ENCODE measurements at places on chromosomes 6 and 20.

DNA sequence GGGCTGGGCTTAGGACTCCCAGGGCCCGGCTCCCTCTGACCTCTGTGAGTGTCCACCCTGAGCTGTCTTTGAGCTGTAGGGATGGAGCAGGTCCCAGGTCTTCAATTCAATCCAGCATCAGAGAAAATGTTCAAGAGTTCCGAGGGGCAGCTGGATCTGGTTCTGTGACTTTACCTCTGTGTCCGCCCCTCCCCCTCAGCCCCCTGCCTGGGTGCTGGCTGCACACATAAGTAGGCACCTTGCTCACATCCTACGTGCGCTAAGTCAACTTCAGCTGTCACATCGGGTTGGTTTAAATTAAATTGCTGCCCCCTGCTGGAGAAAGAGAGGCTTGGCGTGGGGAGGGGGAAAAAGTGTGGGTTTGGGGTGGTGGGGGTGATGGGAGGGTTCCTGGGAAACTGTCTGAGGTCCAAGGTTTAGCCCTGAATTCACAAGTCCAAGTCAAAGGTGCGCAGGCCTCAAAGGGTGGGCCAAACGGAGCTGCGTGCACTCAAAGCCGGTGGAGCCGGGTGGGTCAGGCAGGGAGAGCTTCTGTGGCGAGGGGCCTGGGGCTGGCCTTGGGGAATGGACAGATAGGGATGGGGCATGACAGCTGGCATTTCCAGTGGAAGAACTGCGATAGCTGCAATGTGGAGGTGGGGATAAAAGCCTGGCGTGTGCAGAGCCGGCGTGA, 3.0 kb downstream of the WFDC5 start:
- no peak for DNase-seq

DNA sequence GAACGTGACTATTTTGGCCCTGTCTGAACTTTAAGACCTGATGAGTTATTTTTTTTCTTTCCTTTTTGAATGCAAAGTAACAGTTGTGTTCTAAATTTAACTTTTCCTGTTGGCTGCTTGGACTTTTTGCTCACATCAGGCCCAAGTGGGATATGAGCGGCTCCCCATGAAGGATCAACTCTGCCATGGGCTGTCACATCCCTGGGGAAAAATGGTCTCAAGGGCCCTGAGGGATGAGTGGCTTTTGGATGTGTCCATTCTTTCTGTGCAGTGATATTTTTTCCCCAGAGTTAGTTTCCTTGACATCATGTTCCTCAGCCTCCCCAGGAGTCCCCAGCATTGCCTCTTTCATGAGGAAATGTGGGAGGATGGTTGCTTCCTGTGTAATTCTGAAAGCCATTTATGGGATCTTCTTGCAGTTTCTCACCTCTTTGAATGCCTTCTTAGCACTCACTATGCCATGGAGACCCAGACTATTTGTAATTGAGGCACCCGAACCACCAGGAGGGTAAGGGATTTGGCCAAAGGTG, 92.5 kb downstream of the SLC24A3 start:
- no peak for DNase-seq

GRCh38 chr6:117595099-117595923, 7.0 kb downstream of the GOPC start:
- no peak for DNase-seq

GRCh38 chr6:42899871-42900270, 16.0 kb upstream of the PTCRA start:
- DNase-seq: no peak
